ENCODE measurements at places on chromosomes 16 and 17.

DNA sequence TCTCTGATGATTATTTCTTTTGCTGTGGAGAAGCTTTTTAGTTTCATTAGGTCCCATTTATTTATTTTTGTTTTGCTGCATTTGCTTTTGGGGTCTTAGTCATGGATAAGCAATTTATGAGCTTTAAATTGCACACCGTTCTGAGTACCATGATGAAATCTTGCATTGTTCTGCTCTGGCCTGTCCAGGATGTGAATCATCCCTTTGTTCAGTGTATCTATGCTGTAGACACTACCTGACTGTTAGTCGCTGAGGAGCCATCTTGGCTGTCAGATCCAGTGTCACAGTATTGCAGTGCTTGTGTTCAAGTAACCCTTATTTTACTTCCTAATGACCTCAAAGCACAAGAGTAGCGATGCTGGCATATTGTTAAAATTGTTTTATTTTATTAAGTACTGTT is 218.0 kb upstream of the CNTNAP4 start:
- DNase-seq = no peak

GRCh38 chr17:76149214-76149613 is 8.2 kb upstream of the FOXJ1 start:
- DNase-seq = no peak

GRCh38 chr17:9645851-9646545 is 681 bp downstream of the USP43 start:
- no peak for DNase-seq

GRCh38 chr16:2713523-2713922 is 6.5 kb downstream of the PRSS27 start:
- no peak for DNase-seq

- no peak for DNase-seq
These were observed 13.3 kb upstream of the YWHAE start for GRCh38 chr17:1413281-1413791.

- peak; percentile 33 for DNase-seq
These were observed 2.4 kb upstream of the FOXL1 start for GRCh38 chr16:86575754-86576557.

DNA sequence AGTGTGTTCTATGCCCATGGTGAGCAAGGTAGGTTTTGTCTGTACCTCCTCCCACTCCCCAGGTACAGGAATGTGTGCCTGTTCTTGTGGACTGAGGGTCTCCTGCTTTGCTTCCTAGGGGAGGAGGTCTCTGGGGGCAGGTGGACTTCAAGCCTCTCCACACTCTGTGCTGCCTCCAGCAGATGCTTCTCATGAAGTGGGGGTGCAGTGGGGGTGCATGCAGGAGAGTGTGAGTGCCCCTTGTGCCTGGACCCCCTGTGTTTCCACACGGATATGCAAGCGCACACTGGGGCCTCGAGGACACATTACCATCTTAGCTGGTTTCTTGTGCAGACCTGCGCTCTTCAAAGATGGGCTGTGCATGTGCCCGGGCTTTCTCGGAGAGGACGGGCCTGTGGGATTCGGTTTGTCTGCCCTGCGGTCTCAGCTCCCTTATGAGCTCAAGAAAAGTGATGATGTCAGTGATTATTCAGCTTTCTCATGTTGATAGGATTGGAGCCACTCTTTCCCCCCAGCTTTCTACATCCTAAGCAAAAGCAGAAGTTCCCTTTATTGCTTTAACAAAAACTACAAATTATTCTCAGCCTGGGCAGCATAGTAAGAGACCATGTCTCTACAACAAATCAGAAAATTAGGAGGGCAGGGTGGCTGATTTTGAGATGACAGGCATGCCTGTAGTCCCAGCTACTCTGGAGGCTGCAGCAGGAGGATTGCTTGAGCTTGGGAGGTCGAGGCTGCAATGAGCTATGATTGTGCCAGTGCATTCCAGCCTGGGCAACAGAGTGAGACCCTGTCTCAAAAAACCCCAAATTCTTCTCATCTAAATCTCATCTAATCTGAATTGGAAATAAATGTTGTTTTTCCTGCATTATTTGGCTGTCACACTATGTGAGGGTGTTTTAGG is 86.8 kb downstream of the RPTOR start:
- no peak for DNase-seq

DNA sequence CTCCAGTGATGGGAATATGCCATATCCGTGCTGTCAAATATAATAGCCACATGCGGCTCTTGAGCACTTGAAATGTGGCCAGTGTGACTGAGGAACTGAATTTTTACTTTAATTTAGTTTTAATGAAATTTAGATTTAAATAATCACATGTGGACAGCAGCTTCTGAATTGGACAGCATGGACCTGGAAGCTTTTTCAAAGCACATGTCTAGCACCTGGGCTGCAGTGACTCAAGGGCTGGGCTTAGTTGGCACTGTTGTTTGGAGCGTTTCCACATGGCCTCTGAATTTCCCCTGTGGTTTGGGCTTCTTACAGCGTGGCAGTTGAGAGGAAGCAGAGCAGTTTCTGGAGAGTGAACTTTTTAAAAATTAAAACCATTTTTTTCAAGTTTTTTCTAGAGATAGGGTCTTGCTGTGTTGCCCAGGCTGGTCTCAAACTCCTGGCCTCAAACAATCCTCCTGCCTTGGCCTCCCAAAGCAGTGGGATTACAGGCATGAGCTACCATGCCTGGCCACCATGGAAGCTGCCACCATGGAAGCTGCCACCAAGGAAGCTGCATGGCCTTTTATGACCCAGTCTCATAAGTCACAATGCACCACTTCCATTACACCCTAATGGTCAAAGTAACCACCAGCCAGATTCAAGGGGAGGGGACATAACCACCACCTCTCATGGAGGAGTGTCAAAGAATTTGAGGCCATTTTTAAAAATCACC is 6.7 kb upstream of the TOB1 start:
- DNase-seq = no peak

GRCh38 chr17:36151891-36152638 is 24.4 kb downstream of the TBC1D3B start:
- DNase-seq = no peak

DNA sequence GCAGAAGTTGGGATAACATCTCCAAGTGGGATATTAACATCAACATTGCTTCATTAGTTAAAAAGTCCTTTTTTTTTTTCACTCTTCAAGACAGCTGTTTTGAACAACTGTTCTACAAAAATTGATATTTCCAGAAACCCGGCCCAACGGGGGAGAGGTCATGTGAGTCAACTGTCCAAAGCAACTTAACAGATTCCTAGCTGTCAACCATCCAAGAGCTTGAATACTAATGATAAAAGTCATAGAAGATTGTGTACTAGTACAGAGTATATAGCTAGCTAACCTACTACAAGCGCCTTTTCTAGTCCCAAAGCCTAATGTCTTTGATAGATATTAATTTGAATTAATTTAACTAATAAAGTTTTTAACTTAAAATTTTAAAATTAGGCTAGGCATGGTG is 172.0 kb downstream of the CYB561 start:
- DNase-seq = no peak

GRCh38 chr16:52872731-52873130 is 180.0 kb downstream of the CHD9NB start:
- no peak for DNase-seq

DNA sequence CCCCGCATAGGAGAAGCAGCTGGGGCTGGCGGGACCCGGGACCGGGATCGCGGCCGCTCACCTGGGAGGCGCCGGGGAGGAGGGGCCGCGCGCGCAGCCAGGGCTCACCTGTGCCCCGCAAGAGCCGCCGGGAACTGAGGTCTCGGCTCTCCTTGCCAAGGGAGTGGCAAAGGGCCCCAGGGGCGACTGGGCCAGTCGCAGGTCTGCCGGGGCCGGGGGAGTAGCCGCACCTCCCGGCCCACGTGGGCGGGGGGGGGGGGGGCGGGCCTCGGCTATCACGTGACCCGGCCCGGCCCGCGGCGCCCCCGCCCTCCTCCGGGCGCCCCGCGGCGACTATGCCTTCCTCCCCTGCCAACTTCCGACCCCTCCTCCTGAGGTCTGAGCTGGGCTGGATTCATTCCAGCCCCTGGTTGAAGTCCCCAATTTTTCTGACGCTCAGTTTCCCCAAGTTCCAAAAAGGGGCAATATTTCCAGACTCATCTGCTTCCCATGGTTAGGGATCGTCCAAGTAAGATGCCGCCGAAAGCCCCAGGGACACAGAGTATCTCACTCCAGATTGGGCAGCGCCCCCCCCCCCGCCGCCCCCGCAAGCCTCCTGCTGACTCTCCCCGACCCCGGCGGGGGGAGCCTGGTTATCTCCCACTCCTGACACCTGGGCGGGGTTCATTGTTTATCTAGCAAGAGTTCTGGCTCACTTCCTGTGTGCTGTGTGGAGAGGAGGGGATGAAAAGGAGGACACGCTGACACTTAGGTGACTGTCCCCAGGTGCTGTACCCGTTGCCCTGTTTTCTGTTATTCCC is at the start of gene TMC6:
Gene TMC6, minus strand, starts transcription at position 205 of the 800 bp plus-strand sequence. CDS start 1,923 bp downstream, outside the sequence.
- DNase-seq = peak; percentile 67

GRCh38 chr17:64001763-64002529 is 3.8 kb downstream of the PRR29 start:
- DNase-seq = no peak

GRCh38 chr16:62638324-62638911 is 602.2 kb upstream of the CDH8 start:
- no peak for DNase-seq

DNA sequence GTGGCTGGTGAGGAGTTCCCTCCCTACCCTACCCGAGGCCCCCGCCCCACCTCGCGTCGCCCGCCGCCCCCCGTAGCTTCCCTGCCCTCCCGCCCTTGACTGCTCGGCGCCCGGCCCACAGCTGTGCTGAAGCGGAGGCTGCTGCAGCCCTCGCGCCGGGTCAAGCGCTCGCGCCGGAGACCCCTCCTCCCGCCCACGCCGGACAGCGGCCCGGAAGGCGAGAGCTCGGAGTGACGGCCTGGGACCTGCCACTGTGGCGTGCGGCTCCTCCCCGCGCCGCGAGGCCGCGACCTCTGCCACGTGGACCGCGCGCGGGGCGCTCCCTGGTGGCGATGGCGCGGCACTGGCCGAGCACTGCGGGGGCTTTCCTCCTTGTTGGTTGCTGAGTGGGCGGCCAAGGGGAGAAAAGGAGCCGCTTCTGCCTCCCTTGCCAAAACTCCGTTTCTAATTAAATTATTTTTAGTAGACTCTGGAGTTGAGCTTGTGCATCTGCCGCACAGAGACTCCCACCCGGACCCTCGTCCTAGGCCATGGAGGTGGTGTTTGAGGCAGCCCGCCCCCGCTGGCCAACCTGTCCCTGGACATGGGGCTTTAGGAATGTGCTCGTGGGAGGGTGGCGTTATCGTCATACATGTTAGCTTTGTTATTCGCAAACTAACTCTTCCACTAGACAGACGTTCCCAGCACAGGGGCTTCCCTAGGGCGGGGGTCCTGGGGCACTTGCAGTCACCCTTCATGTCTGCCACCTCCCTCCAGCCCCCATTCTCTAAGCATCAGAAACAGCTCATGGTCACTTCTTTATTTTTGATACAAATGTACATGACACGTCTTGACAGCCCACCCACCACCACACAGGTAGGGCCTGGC is 4.4 kb downstream of the TP53I13 start:
- DNase-seq = peak; percentile 46

Data from T-helper 2 cell (primary cell).